Activated CD4-positive, alpha-beta T cell treated with anti-CD3 and anti-CD28 coated beads, Interleukin-10, Interleukin-2, amounts not matched to agents 100 ng/mL and 50 ng/mL, durations not matched to agents 16 hours and 8 hours (primary cell): ENCODE measurements at places on chromosomes 6 and 20.

DNA sequence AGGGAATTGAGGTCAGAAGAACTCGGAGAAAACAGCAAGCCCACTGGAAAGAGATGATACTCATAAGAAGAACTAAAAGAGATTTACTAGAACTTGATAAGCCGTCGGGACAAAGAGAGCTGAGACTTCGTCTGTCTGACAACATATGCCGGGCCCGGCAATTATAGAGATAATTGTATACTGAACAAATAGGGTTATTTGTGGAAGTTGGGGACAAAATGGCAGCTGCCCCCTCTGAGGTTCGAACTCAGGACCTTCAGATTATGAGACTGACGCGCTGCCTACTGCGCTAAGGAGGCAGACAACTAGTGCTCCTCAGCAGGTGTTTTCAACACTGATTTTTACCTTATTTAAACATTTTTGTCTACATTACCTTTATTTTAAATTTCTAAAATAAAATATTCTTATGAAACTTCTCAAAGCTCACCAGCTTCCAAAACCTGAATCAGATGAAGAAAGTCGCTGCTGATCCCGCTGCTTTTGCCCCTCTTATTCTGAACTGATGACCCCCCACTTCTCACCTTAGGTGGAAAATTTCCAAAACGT is 29.3 kb upstream of the TRIM27 start:
- DNase-seq: peak; percentile 81

DNA sequence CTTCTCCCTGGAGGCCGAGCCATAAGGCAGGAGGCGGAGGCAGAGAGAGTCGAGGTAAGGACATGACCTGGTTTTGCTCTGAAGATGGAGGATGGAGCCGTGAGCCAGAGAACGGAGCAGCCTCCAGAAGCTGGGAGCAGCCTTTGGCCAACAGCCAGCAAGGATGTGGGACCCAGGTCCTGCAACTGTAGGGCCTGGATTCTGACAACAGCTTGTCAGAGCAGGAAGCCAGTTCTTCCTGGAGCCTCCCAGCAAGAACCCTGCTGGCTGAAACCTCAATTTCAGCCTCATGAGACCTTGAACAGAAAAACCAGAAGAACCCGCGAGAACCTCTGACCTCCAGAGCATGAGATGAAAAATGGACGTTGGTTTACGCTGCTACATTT is 13.4 kb upstream of the MRGBP start:
- DNase-seq: no peak

- peak; percentile 56 for DNase-seq
These were observed 64.8 kb upstream of the NAA20 start for GRCh38 chr20:19952392-19952791.

DNA sequence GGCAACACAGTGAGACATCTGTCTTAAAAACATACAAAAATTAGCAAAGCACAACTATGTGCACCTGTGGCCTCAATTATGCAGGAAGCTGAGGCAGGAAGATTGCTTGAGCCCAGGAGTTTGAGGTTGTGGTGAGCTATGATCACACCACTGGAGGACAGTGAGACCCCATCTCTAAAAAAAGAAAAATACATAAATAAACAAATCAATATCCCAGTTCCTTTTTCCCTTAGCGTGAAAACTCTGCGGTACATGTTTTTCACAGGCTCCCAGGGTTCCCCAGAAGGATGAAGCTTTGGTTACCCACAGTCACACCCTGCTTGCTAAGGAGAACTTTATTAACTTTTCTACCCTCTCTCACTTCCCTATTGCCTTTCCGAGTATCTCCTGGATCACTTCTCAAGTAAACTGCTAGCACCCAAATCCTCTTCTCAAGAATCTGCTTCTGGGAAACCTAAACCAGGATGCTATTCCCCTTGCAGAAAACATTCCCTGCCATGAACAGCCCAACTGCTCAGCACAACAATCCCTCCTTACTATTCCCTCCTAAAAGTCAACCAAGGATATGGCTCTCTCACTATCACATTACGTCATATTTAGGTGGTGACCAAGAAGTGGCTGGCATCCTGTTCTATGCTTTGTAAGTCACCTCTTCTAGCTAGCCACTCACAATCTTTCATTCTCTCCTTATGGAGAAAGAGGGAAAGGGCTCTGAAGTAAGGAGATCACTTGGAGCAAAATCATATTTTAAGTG is 122.4 kb downstream of the IPCEF1 start:
- DNase-seq: no peak

DNA sequence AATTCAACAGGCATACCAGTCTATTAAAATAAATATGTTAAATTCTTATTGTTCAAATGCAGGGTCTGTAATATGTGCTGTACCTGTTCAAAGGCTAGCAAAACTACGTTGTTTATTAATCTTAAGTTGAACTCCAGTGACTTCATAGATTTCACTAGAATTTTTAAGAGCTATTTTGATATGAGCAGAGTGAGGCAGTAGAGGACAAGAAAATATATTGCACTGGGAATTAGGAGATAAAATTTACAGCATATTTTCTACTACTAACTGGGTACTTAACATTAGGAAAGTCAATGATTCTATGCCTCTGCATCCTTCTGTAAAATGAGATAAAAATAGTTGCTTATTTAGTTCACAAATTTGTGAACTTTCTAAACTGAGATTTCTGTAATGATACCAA is 162.2 kb upstream of the BMP5 start:
- no peak for DNase-seq

- DNase-seq: no peak
These were observed 217.8 kb upstream of the CCN2 start for GRCh38 chr6:132168961-132169360.
